NCI-H187 treated with DMSO at 0.1 percent for 48 hours (cell line): ENCODE measurements at places on chromosomes 16 and 17.

DNA sequence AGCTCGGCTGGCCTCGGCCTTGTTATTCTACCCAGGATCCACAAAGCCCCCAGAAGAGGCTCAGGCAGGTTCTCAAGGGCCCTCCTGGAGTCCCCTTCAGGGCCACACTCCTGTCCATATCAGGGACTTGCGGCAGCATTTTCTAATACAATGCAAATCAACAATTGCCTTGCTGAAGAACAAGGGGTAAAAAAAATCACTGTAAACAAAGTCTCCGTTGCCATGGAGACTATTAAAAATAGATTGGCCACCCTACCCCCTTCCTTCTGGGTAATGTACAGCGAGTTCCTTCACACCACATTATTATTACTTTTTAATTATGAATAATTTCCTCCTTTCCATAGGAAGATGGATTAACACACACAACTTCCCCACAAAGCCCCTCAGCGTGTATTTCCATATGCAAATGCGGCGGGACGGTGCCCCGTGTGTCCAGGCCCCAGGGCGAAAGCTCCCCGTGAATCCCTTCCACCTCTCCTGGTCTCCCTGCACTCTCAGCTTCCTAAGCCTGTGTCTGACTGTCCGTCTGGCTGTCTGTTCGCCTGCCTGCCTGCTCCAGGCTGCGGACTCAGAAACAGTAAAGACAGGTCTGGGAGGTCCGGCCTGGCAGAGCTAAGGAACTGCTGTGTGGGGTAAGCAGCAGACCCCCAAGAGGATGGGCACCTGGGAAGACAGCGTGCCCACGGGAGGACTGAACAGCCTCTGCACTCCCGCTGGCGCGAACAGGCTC is 196.6 kb downstream of the RBFOX3 start:
- DNase-seq: no peak

DNA sequence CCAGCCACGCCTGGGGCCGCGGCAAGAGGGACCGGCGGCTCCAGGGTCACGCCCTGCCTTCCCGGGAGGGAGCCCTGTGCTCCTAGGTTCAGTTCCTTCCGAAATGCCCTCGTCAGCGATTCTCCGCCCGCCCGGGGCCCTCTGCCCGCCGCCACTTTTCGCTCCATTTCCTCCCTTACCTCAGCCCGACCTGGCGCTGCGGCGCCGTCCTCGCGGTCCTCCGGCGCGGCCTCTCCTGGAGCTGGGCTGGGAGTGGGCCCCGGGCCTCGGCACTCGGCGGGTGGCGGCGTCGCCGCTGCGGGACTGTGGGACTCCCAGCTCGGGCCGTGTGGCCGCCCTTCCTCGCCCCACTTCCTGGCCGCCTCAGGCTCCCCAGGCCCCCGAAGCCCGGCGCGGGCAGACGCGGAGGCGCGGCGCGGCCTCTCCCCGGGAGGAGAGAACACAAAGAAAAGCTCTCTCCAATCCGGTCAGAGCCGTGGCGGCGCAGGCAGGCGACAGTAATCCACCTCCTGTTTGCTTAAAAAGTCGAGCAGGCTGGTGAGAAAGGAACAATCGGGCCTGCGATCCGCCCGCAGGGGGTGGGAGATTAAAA is 1.6 kb downstream of the BAHCC1 start:
- DNase-seq: no peak

GRCh38 chr16:69293401-69293800 is 17.7 kb upstream of the VPS4A start:
- DNase-seq: no peak

- DNase-seq: no peak
These were observed 729.4 kb downstream of the CDH11 start for GRCh38 chr16:64392456-64392855.

- DNase-seq: no peak
These were observed 45.4 kb upstream of the HSBP1 start for GRCh38 chr16:83762141-83762991.

DNA sequence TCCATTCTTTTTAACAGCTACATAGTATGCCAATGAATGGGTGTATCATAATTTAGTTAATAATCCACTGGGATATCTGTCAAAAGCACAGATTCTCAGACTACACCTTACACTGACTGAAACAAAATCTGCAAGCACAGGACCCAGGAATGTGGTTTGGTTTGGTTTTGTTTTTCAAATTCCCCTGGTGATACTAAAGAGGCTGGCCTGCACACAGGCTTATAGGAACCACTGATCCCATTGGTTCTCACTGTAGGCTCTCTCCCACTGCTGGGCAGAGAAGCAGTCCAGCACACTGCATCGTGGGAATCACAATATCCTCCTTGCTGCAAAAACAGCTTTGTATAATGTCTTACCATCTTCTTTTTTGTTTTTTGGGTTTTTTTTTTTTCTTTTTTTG is 67.1 kb downstream of the TEX14 start:
- no peak for DNase-seq

DNA sequence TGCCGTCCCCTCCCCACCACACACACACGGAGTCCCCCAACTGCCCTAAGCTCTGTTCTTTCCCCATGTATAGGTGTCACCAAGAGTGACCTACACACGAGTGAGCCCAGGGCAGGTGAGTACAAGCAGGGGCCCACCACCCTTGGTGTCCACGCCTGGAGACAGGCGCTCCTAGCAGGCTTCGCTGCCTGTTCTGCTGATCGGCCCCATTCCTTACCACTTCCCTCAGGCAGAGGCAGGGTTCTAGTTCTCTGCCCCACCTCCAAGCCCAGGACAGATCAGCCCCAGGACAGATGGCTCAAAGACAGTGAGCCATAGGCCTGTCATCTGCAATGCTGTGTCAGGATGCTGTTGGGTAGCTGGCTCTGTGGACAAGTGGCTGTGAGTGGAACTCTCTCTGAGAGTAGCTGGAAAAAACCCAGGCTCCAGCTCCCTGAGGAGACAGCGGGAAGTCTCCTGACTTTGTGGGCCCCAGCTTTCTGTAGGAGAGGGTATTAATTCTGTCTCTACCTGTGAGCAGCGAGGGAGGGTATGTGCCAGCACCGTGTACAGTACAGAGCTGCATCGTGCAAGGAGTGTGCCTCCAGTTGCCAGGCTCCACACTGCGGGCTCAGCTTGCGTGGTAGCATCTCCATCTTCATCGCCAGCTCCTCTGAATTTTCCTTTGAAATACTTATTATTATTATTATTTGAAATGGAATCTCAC is 897 bp downstream of the TP53I13 start:
- DNase-seq: no peak

GRCh38 chr17:77451245-77451893 is 310.6 kb downstream of the SEC14L1 start:
- DNase-seq: no peak

DNA sequence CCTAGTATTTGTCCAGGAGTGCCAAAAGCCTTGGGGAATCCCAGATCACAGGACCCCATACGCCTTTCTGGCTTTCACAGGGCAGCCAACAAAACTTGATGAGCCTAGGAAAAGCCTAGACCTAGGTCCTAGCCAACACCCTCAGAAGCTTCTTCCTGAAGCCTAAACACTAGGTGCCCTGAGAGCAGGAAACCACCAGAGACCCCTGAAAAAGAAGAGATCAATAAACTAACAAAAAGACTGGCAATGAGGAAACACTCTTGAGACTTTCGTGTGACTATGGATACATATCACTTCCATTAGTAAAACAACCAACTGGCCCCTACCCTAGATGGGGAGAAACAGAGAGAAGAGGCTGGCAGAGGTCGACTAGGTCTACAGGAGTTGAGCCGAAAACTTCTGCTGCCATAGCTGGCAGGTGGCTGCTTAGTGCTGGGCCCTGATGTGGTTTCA is 1.2 kb downstream of the ORMDL3 start:
- no peak for DNase-seq

GRCh38 chr16:49353680-49354079 is 19.9 kb upstream of the C16orf78 start:
- DNase-seq: no peak

DNA sequence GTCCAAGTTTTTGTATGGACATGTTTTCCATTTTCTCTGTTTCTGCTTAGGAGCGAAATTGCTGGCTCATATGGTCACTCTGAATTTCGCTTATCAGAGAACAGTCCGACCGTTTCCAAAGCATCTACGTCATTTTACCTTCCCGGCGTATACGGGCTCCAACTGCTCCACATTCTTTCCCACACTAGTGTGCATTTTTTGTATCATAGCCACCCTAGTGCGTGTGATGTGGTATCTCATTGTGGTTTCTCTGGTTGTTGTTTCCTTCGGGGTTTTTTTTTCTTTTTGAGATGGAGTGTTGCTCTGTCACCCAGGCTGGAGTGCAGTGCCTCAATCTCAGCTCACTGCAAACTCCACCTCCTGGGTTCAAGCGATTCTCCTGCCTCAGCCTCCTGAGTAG is 31.0 kb upstream of the BHLHA9 start:
- no peak for DNase-seq

GRCh38 chr17:1203967-1204291 is 24.1 kb upstream of the ABR start:
- DNase-seq: no peak

GRCh38 chr16:72879846-72880245 is 168.1 kb downstream of the ZFHX3 start:
- DNase-seq: no peak

DNA sequence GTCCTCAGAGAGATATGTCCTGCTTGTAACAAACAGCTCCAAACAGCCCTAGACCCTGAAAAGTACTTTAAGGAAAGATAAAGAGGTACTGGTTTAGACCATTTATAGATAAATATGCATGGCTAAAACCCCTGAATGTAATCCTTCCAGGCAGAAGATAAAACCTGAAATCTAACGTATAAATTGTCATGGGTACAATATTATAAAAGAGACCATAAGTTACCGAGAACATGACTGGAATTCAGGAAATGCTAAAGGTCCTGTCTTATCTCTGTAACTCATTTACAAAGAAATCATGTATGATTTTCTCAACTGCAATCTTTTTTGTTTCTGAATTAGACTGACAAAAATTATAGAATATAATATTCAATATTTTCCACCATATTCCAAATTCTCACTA is 9.2 kb upstream of the KANSL1 start:
- no peak for DNase-seq

DNA sequence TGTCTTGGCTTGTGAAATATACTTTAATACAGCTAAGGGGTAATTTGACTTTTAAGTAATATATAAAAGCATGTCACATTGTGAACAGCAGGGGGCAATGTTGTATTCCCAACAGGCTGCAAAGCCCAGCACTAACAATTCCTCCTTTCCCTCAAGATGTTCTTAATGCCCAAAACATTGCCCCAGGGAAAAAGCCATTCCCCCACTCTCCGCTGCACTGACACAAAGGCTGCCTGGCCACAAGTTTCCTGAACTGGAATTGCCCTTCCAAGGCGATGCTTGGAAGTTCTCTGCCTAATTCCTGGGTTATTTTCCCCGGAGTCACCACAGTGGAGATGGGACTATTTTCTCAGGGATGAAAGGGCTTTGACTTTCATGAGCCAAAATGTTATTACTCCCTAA is 27.2 kb downstream of the CLEC16A start:
- peak; percentile 28 for DNase-seq

- no peak for DNase-seq
These were observed 38.8 kb downstream of the SNX20 start for GRCh38 chr16:50642349-50642748.

DNA sequence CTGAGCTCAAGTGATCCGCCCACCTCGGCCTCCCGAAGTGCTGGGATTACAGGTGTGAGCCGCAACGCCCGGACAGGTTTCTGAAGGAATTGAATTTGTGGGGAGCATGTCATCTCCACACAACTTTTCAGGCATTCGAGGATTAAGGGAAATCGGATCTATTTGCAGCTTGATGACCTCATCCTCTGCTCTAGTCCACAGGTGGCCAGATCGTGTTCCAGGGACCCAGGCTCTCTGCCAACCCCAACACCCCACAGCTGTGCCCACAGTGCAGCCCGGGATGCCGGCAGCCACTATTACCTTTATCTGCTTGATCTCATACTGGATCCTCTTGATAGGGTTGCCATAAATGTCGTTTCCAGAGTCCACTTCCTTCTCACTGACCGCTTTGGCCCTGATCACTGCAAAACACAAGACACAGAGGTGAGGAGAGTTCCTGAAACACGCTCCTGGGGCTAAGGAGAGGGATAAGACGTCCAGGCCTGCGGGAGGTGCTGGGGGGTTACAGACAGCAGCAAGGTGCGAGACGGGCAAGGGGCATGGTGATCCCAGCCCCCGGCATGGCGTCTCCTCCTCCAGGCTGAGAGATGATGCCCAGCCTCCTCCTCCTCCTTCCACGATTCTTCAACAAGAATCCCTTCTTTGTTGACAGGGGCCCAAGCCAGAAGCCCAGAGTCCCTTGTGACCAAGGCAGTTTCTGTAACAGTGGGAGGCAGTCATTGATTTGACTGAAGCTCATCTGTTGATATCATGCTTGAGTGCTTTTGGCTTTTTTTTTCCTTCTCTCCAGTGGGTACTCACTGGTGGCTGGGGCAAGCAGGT is 29.3 kb downstream of the CEP295NL start:
- no peak for DNase-seq

DNA sequence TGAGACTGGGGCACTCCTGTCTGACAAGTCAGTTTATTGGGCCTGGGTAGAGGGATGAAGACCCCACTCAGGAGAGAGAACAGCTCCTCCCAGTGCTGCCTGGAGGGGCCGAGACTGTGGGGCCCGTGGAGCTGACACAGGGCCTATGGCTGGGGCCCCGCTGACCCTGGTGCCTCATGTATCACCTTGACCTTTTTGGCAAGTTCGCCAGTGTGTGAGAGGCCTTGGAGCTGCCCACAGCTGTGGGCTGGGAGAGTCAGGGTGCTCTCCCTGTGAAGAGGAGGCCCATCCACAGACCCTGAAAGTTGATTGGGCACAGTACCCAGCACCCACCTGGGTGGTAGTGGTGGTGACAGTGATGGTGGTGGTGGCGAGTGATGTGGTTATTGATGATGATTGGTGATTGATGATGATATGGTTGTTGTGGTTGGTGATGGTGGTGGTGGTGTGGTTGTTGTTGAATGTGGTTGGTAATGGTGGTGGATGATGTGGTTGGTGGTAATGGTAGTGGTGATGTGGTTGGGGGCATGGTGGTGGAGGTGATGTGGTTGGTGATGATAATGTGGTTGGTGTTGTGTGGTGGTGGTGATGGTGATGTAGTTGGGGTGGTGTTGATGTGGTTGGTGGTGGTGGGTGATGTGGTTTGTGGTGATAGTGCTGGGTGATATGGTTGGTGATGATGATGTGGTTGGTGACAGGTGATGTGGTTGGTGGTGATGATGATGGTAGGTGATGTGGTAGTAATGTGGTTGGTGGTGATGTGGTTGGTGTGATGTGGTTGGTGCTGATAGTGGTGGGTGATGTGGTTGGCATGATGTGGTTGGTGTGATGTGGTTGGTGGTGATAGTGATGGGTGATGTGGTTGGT is 29.1 kb downstream of the BAHCC1 start:
- no peak for DNase-seq

- no peak for DNase-seq
These were observed 89.6 kb downstream of the BMERB1 start for GRCh38 chr16:15523939-15524338.

GRCh38 chr16:68756239-68756915 is 19.3 kb downstream of the CDH1 start:
- DNase-seq: peak; percentile 88

- no peak for DNase-seq
These were observed 496.7 kb upstream of the RBFOX1 start for GRCh38 chr16:6835941-6836340.

GRCh38 chr16:28967156-28967555 is 7.4 kb upstream of the SPNS1 start:
- no peak for DNase-seq

- no peak for DNase-seq
These were observed 19.8 kb upstream of the SSTR5 start for GRCh38 chr16:1052721-1053120.
